LHCN-M2 (cell line): ENCODE measurements at places on chromosomes 5 and 9. TPM values are rescaled to one million over a fixed set of nuclear protein-coding genes. Genes with fewer than 3 reads are reported as not detected.

ROR2 gene
- total RNA-seq, result not detected in 2 replicates

GRCh38 chr5:120628156-120628555 is 164.1 kb downstream of the PRR16 start:
- DNase-seq, result no peak

DNA sequence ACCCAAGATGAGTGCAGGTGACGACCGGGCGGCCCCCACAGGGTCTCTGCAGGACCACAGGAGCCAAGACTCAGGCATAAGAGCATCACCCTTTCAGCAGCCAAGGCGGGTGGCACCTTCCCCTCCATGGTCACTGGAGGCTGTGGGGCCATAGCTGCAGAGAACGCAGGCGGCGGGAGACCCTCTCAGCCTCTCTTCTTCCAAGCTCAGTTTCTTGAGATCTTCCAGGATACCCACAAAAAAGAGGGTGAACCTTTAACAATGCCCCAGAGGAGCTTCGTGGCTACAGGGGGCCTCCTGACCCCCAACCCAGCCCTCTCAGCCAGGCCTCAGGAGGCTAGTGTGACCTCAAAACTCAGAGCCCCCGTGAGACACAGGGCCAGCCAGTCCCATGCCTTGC is 5.8 kb upstream of the TBC1D9B start:
- DNase-seq, result no peak

DNA sequence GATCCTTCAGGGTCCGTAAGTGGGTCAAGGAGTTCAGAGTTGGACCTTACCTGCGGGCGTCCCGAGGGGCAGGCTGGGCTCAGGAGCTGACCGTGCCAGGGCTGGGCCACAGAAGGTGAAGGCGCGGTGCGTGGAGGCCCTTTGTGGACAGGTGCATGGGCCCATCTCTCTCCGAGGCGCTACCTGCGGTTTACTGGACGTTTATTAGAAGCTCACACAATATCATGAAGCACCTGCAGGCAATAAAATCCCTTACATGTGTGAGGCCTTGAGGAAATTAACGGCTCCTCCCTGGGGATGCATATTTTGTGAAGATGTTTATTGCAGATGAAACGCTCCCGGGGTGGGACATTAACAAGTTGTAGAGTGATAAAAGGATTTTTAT is 79.8 kb upstream of the LMX1B start:
- no peak for DNase-seq

DNA sequence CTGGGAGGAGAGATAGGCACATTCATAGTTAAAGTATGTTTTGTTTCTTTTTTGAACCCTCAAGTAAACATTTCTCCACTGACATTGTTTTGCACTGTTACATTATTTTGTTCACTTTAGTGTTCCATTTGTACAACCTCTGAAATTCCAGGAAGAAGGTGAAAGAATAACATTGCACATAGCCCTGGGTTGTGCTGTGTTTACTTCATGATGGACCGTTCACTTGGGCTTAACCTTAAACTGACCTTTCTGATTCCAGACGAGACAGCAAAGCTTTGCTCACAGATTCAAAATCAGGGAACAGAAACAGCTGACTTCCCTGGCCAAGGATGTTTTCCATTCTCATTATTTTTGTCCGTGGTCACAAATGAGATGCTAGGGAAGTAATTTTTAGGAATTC is 42.8 kb upstream of the GDNF start:
- DNase-seq, result peak; percentile 72
